ENCODE measurements at places on chromosomes 2 and 18. TPM values are rescaled to one million over a fixed set of nuclear protein-coding genes. Genes with fewer than 3 reads are reported as not detected.

- H3K36me3 ChIP-seq, result no peaks in the 10 kb centered on the region
- peaks cover 5% of the 10 kb centered on the region for H3K27me3 ChIP-seq
- no peak overlapping the region for H3K27ac ChIP-seq
- DNase-seq, result no peak
Observed at GRCh38 chr2:64402876-64403275, 51.1 kb upstream of the LGALSL start.

- H3K36me3 ChIP-seq, result no peaks in the 10 kb centered on the region
- no peaks in the 10 kb centered on the region for H3K27me3 ChIP-seq
- H3K27ac ChIP-seq, result peak overlapping the region; percentile 98
Observed at GRCh38 chr18:35030277-35030989, 10.8 kb upstream of the MAPRE2 start.

DNA sequence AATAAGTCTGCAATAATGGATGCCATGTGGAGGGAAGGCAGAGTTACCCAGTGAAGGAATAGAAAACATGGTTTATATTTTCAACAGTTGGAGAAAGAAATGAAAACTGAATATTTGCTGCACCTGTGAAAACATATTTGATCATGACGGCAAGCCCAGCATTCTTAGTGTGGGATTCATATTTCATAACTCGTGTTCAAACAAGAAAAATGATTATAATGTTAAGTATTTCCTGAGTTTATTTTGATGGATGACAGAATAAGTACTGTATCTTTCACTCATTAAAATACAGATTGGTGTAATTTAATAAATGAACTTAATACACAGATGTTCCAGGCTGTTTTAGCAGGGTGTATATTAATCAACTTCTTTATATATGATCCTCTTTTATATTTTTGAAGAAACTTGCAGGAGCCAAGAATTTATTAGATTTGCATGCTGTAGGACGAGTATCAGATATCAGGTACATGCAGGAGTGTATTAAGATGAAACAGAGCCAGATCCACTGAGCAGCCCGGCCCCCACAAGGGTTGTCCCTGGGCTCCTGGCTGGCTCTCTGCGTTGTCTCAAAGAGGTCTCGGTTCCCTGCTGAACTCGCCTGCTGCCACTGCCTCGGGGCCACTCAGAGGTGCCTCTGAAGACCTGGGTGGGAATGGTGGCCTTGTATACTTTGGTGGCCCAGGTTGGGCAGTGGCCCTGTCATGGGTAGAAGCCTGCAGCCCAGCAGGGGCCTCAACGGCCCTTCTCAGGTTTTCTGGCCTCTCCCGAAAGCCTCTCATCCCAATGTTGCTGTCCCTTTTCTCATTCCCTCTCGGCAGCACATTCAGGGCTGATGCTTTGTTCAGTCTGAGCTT is 95.0 kb upstream of the LDAH start:
- H3K27me3 ChIP-seq, result peaks cover 2% of the 10 kb centered on the region
- peaks cover 5% of the 10 kb centered on the region for H3K4me1 ChIP-seq
- DNase-seq, result no peak
- no peak overlapping the region for H3K4me3 ChIP-seq

- H3K4me3 ChIP-seq, result peak overlapping the region; percentile 89
- no peaks in the 10 kb centered on the region for H3K27me3 ChIP-seq
- H3K4me1 ChIP-seq, result peaks cover 82% of the 10 kb centered on the region
- no peak for DNase-seq
- peaks cover 67% of the 10 kb centered on the region for H3K36me3 ChIP-seq
- peak overlapping the region; percentile 98 for H3K27ac ChIP-seq
Observed at GRCh38 chr18:2970772-2971659, 41.9 kb downstream of the LPIN2 start.

- H3K4me1 ChIP-seq, result peaks cover 3% of the 10 kb centered on the region
- peaks cover 29% of the 10 kb centered on the region for H3K36me3 ChIP-seq
- H3K27me3 ChIP-seq, result no peaks in the 10 kb centered on the region
- DNase-seq, result no peak
- no peak overlapping the region for H3K27ac ChIP-seq
Observed at GRCh38 chr2:239194731-239195317, 206.0 kb downstream of the HDAC4 start.

GRCh38 chr2:127707890-127708648 is 6.8 kb downstream of the SFT2D3 start:
- no peak overlapping the region for H3K27ac ChIP-seq
- H3K4me1 ChIP-seq, result peaks cover 18% of the 10 kb centered on the region
- H3K36me3 ChIP-seq, result peaks cover 62% of the 10 kb centered on the region

DNA sequence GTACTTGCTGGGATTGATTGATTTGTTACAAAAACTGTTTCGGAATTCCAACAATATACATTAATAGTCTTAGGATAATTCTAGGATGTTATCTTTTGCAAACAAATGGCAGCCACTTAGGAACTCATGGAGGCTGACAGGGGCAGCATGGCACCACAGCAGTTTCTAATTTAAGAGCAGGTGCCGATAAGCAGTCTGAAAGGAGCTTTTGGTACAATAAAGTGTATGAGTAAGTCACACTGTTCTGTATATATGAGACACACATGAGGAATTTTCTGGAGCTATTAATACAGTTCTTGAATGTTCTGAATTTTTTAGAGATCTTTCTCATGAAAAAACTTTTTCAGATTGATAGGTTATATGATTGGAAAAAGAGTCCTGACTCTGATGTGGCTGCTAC is 52.2 kb downstream of the EIF5B start:
- H3K36me3 ChIP-seq, result peaks cover 55% of the 10 kb centered on the region
- no peaks in the 10 kb centered on the region for H3K27me3 ChIP-seq

- H3K4me1 ChIP-seq, result peaks cover 16% of the 10 kb centered on the region
- no peak for DNase-seq
- peaks cover 31% of the 10 kb centered on the region for H3K36me3 ChIP-seq
- no peak overlapping the region for H3K4me3 ChIP-seq
- no peak overlapping the region for H3K27ac ChIP-seq
Observed at GRCh38 chr18:13511961-13512577, 214.3 kb downstream of the FAM210A start.

- H3K4me1 ChIP-seq, result no peaks in the 10 kb centered on the region
- H3K27ac ChIP-seq, result no peak overlapping the region
- no peaks in the 10 kb centered on the region for H3K36me3 ChIP-seq
- no peak for DNase-seq
Observed at GRCh38 chr2:15058015-15058720, 425.7 kb downstream of the LRATD1 start.

MAL gene
- total RNA-seq, result 101 TPM

DNA sequence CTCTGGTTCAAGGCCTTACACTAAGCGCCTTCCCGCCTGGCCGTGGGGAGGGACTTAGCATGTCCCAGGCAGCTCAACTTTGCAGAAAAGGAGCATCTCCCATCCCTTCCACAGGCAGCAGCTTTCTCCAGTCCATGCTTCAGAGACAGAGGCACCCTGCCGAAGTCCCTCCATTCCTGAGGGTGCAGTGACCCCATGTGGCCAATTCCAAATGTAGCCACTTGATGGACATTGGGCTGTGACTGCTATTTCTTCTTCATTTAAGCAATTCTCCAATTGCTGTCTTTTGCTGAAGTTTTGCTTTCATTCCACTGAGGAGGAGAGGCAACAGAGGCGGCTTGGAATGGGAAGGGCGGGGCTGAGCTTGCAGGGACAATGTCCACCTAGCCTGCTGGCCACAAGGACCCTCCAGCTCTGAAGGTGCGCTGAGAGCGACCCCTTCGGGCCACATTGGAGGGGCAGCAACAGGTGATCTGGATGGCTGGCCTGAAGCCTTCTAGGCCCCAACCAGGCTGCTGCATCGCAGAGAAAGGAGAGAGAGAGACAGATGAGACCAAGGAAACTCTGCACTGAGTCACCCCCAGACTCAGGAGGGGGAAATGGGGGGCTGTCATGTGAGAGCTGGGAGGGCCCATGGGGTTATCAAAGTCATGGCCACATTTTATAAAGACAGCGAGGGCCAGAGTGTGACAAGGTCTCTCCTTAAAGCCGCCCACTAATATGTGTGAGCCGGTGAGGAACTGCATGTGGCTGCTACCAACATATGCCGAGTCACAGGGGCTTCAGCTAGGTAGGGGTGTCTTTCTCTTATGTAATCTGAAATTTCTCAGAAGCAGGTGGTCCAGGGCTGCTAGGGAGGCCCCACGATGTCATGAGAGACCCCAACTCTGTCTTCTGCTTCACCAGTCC is 61.3 kb downstream of the LONRF2 start:
- H3K36me3 ChIP-seq, result no peaks in the 10 kb centered on the region
- peaks cover 1% of the 10 kb centered on the region for H3K4me1 ChIP-seq
- no peaks in the 10 kb centered on the region for H3K27me3 ChIP-seq
- no peak for DNase-seq
- H3K4me3 ChIP-seq, result no peak overlapping the region

DNA sequence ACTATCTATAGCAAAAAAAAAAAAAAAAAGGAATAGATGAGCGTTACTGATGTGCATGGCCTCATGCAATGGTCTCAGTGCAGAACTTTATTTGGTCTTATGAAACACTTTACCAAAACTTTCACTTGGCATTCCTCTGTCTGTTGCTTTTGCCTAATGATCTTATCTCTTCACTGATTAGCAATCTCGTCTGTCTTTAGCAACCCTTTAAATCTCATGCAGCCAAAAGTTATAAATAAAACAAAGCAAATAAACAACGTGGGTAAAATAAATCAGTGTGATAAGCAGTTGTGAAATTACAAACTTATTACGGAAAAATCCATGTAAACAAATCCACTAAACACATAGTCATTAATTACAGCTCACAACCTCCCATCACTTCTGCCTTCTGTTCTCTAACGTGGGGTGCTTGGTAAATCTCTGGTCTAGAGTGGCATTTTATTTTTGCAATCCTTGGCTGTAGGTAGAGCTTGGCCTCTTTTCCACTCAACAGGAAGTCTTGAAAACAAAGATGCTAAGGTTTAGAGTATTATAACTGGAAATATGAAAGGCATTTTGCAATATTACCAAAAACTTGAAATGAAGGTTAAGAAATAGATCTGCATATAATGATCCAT is 288.0 kb downstream of the AFF3 start:
- H3K36me3 ChIP-seq, result no peaks in the 10 kb centered on the region
- H3K4me3 ChIP-seq, result no peak overlapping the region
- no peak overlapping the region for H3K27ac ChIP-seq

GRCh38 chr18:13577091-13577697 is 149.2 kb downstream of the FAM210A start:
- peak; percentile 48 for DNase-seq
- H3K36me3 ChIP-seq, result peaks cover 16% of the 10 kb centered on the region
- peaks cover 45% of the 10 kb centered on the region for H3K4me1 ChIP-seq
- H3K27me3 ChIP-seq, result no peaks in the 10 kb centered on the region
- peak overlapping the region; percentile 61 for H3K4me3 ChIP-seq

GRCh38 chr18:364256-364826 is 96.5 kb upstream of the THOC1 start:
- H3K27me3 ChIP-seq, result no peaks in the 10 kb centered on the region
- H3K27ac ChIP-seq, result no peak overlapping the region

GRCh38 chr2:80222644-80223043 is 81.9 kb downstream of the LRRTM1 start:
- H3K4me3 ChIP-seq, result no peak overlapping the region
- no peaks in the 10 kb centered on the region for H3K4me1 ChIP-seq
- no peak for DNase-seq
- no peaks in the 10 kb centered on the region for H3K36me3 ChIP-seq
- no peak overlapping the region for H3K27ac ChIP-seq
- H3K27me3 ChIP-seq, result no peaks in the 10 kb centered on the region

GRCh38 chr18:13217971-13218367 is 591 bp upstream of the LDLRAD4 start:
- H3K27me3 ChIP-seq, result peaks cover 32% of the 10 kb centered on the region
- H3K27ac ChIP-seq, result no peak overlapping the region
- DNase-seq, result no peak
- no peaks in the 10 kb centered on the region for H3K36me3 ChIP-seq

- H3K36me3 ChIP-seq, result no peaks in the 10 kb centered on the region
- no peak overlapping the region for H3K27ac ChIP-seq
- no peak overlapping the region for H3K4me3 ChIP-seq
- no peaks in the 10 kb centered on the region for H3K4me1 ChIP-seq
Observed at GRCh38 chr2:66457545-66457944, 22.6 kb downstream of the MEIS1 start.

PID1 gene
- total RNA-seq, result not detected

- no peak overlapping the region for H3K4me3 ChIP-seq
- no peaks in the 10 kb centered on the region for H3K27me3 ChIP-seq
- no peak overlapping the region for H3K27ac ChIP-seq
- no peaks in the 10 kb centered on the region for H3K36me3 ChIP-seq
Observed at GRCh38 chr2:18253686-18254197, 306.7 kb downstream of the RDH14 start.

KANSL1L gene
- 4.9 TPM for total RNA-seq

PLCL1 gene
- 2.0 TPM for total RNA-seq

GRCh38 chr18:41853280-41853679 is 101.8 kb upstream of the PIK3C3 start:
- H3K4me1 ChIP-seq, result no peaks in the 10 kb centered on the region
- no peak for DNase-seq
- H3K27me3 ChIP-seq, result peaks cover 7% of the 10 kb centered on the region
- H3K27ac ChIP-seq, result no peak overlapping the region
- no peak overlapping the region for H3K4me3 ChIP-seq

DNA sequence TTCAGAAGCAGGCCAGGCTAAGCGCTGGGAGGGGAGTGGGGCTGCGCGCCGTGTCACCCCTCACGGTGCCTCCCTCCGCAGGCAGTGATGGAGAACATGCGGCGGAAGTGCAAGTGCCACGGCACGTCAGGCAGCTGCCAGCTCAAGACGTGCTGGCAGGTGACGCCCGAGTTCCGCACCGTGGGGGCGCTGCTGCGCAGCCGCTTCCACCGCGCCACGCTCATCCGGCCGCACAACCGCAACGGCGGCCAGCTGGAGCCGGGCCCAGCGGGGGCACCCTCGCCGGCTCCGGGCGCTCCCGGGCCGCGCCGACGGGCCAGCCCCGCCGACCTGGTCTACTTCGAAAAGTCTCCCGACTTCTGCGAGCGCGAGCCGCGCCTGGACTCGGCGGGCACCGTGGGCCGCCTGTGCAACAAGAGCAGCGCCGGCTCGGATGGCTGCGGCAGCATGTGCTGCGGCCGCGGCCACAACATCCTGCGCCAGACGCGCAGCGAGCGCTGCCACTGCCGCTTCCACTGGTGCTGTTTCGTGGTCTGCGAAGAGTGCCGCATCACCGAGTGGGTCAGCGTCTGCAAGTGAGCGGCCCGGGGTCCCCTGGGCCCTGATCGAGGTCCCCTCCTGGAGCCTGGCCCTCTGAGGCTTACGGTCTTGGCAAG is 12.2 kb downstream of the WNT10A start:
- peaks cover 25% of the 10 kb centered on the region for H3K27me3 ChIP-seq
- H3K4me1 ChIP-seq, result peaks cover 39% of the 10 kb centered on the region
- no peaks in the 10 kb centered on the region for H3K36me3 ChIP-seq
- peak overlapping the region; percentile 72 for H3K4me3 ChIP-seq

DNA sequence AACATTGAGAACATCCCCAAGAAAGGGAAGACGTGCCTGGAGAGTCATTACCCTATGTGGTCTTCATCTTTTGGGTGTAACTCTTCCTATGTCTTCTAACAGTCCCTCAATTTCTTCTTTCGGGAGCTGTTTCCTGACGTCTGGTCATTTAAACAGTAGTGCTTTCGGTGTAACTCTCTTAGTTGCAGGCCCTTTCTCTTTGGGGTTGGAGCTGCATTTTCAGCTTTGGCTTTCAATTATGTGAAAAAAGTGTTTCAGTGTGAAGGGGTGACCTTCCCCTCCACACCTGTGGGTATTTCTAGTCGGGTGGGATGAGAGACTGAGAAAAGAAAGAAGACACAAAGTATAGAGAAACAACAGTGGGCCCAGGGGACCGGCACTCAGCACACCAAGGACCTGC is 105.9 kb downstream of the CERS6 start:
- DNase-seq, result no peak
- peaks cover 50% of the 10 kb centered on the region for H3K36me3 ChIP-seq
- H3K4me1 ChIP-seq, result peaks cover 17% of the 10 kb centered on the region
- H3K27me3 ChIP-seq, result no peaks in the 10 kb centered on the region

CNDP1 gene
- 0.09 TPM for total RNA-seq

- no peak overlapping the region for H3K4me3 ChIP-seq
- peaks cover 5% of the 10 kb centered on the region for H3K36me3 ChIP-seq
- DNase-seq, result no peak
- peaks cover 5% of the 10 kb centered on the region for H3K4me1 ChIP-seq
Observed at GRCh38 chr2:45582522-45582921, 28.5 kb downstream of the SRBD1 start.

Measured in activated T-helper 2 cell treated with anti-CD3 and anti-CD28 coated beads, Interferon-gamma antibody, Interleukin-2, Interleukin-4, amounts not matched to agents 10 μg/mL and 5 μg/mL and 100 μg/mL, durations not matched to agents 14 hours and 24 hours and 36 hours (primary cell).